Stimulated activated CD4-positive, alpha-beta T cell treated with anti-CD3 and anti-CD28 coated beads, Interleukin-4, amount 100 ng/mL, for 4 hours (primary cell): ENCODE measurements at places on chromosomes 16 and 17.

DNA sequence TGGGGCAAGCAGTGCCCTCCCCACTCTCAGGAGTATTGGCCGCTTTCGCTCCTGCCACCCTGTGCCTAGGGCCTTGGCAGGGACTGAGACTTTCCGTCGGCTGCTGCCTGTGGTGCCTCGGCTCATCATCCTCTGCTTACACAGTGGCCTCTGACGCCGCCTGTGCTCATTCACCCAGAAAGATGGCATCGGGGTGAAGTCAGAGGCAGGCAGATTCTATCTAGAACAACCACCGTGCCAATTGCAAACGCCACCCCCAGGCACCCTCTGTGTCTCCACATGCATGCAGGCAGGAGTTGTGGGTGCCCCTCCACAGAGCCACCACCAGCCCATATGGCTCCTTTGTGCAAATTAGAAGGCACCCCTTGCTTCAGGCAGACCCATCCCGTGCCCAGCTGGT is 154.2 kb upstream of the GSE1 start:
- DNase-seq: no peak

DNA sequence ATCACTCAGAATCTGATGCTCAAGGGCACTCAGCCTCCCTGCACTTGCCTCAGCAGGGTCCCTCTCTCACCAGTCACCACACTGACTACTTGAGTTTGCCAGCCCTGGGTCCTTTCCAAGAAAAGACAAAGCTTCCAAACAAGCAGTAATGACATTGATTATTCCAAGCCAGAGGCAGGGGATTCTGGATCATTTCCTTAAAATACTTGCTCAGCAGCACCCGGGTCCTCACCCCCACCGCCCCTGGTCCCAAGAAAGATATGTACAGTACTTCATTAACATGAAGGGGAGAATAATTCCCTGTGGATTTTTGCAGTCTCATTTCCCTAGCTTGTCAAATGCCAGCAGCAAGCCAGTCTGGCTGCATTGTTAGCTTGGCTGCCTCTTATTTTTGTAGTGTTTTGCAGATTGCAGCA is 83.2 kb upstream of the GNAO1 start:
- DNase-seq: no peak

DNA sequence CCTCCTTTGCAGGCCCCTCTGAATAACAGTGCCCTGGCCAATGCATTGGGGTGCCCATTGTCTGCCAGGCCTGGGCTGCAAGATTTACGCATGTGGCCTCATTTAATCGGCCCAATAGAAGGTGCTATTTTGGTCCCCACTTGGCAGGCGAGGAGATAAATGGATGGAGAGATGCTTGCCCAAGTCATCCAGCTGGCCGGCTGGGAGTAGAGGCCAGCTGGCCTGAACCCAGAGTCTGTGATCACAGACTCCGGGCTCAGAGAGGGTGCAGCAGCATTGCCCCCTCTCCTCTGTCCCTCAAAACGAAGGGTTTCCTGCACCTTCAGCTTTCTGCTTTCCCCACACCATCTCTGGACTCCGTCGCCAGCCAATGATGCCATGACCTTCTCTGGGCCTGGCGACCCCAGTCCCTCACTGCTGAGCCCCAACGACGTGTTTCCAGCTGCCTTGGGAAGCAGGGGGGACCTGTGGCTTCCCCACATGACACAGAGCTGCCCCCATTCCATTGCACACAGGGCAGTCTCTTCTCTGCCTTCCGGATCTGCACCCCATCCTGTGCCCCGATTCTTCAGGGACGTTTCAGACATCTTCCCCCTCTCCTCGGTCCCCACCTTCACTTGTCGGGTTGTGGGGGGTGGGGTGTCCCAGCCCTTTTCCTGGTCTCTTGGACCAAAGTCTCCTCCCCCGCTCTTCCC is 3.5 kb upstream of the ADGRG1 start:
- DNase-seq: no peak

- no peak for DNase-seq
These were observed 1.6 kb downstream of the ZNF423 start for GRCh38 chr16:49854188-49854795.

GRCh38 chr16:8053437-8053836 is 536.9 kb downstream of the TMEM114 start:
- no peak for DNase-seq

DNA sequence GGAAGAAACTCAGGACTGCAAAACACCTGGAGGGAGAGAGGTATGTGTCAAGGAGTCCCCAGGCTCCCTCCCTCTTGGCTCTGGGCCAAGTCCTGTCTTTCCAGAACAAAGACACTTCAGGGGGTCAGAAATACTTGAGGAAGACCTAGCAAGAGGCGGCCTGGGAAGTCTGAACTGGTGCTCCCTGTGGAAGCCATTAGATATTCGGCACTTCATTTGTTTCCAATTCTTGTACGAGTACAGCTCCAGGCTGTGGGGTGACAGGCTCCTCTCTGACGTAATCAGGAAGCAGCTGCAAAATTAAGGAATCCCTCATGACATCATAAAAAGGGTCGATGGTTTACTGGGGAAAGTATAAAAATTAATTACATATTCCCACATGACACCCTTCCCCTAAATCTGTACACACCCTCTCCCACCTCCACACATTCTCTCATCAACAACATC is 108.7 kb downstream of the SMG6 start:
- DNase-seq: no peak
